Left lung (tissue), 14 donors: ENCODE measurements at places on chromosomes 7 and 10. TPM values are rescaled to one million over a fixed set of nuclear protein-coding genes. Genes with fewer than 3 reads are reported as not detected.

Gene GDF2
- 0.21 TPM for polyA plus RNA-seq

Gene NPTX2
- polyA plus RNA-seq, result 0.23 TPM

Gene SLC18A3
- not detected for polyA plus RNA-seq

Gene POLL
- polyA plus RNA-seq, result 29.7 TPM

Gene LRRTM3
- polyA plus RNA-seq, result 3.5 TPM

Gene CYP3A4
- polyA plus RNA-seq, result 0.39 TPM

Gene VWA2
- polyA plus RNA-seq, result 31.4 TPM

Gene EN2
- not detected for polyA plus RNA-seq

GRCh38 chr10:46294641-46295220 lies 7.9 kb downstream of the ANTXRL start:
- DNase-seq, result no peak

DNA sequence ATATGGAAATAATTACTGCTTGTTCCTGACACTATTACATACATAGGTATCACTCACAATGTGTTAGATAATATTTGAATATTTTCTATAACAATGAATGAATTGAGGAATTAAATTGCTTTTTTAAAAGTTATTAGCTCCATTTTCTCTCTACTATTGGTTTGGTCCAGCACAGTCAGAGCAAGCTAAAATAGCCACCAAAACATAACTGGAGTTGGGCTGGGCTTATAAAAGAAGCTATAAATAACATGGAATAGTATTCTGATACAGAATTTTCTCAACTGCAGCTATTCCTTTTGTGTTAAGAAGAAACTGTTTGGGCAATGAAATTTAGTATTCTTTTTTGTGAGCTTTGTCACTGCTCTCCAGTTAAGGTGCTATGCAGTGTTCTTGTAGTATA lies 142.6 kb upstream of the LRRN3 start:
- no peak for DNase-seq

- no peak for DNase-seq
Observed at GRCh38 chr10:25818751-25819150, 115.3 kb upstream of the MYO3A start.

DNA sequence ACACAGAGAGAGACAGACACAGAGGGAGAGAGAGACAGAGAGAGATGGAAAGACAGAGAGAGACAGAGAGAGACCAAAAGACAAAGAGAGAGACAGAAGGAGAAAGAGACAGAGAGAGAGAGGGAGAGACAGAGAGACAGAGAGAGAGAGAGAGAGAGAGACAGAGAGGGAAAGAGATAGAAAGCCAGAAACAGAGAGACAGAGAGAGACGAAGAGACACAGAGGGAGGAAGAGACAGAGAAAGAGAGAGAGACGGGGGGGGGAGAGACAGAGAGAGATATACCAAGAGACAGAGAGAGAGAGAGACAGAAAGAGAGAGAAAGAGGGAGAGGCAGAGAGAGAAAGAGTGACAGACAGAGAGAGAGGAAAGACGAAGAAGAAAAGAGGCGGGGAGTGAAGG lies 10.2 kb downstream of the VSTM4 start:
- no peak for DNase-seq

GRCh38 chr10:52019656-52020055 lies 294.4 kb upstream of the DKK1 start:
- DNase-seq, result no peak

GRCh38 chr7:126698909-126699308 lies 553.8 kb downstream of the GRM8 start:
- no peak for DNase-seq

- DNase-seq, result no peak
Observed at GRCh38 chr7:99782012-99782953, 1.7 kb downstream of the CYP3A4 start.

GRCh38 chr7:91379236-91379635 lies 115.0 kb downstream of the FZD1 start:
- DNase-seq, result no peak

- DNase-seq, result peak; percentile 86
Observed at GRCh38 chr7:24756545-24757352, 515 bp downstream of the GSDME start.

GRCh38 chr7:2037808-2038522 lies 194.8 kb downstream of the MAD1L1 start:
- DNase-seq, result peak; percentile 1

DNA sequence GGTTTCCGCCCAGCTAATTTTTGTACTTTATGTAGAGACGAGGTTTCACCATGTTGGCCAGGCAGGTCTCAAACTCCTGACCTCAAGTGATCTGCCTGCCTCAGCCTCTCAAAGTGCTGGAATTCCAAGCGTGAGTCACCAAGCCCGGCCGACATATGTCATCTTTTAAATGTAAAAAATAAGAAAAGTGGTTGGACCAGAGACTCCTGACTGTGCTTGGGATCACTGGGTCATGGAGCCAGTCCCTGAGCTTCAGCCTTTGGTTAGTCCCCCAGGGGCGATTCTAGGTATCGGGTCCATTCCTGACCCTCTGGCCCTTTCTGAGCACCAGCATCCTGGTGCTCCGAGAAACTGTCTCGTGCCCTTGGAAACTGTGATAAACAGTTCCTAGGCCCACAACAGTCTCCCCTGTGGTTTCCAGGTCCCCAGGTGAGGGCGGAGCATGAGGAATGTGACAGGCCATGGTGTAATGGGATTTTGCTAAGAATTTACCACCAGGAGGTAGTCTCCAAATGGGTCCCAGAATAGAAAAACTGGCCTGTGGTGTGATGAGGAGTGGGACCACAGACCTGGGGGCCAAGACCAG lies 32.8 kb downstream of the UBTD1 start:
- no peak for DNase-seq

DNA sequence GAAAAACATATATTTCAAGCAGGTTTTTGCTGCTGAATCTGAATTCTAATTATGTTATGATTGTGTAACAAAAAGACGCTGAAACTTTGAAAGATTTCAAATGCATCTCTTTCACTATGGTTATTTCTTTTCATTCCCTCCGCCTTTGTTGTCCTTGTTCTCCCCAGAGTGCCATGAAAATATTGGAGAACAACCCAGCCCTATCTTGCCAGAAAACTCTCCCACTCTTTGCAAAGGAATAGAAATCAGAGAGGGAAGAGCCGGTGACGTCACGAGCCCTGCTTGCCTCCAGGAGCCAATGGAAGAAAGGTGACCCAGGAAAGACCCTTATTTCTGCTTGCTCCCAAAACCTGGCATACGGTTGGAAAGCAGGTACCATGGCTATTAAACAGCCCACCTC lies 3.4 kb downstream of the GFRA1 start:
- no peak for DNase-seq

- no peak for DNase-seq
Observed at GRCh38 chr10:77576444-77577032, 61.1 kb downstream of the KCNMA1 start.

GRCh38 chr10:106826716-106827115 lies 337.8 kb downstream of the SORCS1 start:
- DNase-seq, result no peak

- peak; percentile 41 for DNase-seq
Observed at GRCh38 chr7:157017149-157017548, 6.7 kb upstream of the MNX1 start.

DNA sequence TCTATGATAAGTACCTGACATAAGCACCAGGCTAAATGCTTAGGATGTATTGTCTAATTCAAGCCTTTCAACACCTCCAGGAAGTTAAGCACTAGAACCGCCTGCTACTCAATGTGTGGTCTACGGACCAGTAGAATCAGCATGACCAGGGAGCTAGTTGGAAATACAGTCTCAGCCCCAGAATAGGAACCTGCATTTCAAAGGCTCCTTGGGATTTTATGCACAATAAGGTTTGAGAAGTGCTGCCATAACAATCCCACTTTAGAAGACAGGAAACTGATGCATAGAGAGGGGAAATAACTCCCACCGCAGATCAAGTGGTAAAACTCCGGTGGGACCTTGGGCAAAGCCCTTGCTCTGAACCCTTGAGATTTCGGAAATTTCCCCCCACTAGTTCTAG lies 8.8 kb upstream of the DUSP5 start:
- DNase-seq, result no peak

DNA sequence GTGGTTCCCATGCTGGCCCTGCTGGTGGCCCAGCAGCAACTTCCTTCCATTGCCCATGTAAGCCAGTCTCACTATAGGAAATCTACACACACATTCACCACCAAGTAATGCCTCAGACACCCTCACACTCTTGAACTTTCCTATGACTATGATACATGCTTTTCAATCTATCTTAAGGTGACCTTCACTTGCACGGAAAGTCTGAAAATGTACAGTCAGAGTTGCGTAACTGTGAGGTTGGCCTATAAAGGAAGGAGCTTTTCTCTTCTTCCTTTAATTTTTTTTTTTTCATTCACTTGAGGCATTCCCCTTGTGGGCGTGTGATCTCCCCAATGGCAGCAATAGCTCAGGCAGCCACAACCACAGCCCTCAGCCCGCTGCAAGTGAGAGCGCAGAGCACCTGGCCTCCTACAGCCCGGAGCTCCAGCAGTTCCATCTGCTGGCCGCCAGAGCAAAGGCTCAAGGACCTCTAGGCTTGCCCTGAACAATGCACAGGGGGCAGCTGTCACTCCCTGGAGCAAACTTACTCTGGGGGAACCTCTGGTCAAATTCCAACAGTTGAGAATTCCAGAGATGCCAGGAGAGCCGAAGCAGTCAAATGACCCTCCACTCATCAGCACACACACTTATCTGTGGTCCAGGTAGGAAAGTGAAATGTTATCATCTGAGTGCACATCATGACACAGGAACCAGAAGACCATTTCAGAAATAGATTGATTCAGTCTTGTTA lies 123.1 kb upstream of the ADO start:
- peak; percentile 44 for DNase-seq

DNA sequence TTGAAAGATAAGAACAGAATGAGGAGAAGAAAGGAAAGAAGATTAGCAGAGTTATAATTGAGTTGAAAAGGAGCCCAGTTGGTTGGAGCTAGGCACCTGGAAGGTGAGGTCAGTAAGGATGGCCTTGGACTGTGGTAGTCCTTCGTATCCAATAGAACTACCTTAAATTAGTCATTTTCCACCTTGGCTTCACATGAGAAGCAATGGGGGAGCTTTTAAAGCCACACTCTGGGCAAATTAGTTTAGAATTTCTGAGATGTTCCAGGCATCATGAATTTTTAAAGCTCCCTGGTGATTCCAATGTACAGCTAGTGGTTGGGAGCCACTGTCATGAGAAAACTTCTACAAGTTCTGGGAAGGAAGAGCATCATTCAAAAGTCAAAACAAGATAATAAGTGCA lies 27.3 kb upstream of the CYP3A5 start:
- no peak for DNase-seq

GRCh38 chr10:77160679-77161078 lies 476.9 kb downstream of the KCNMA1 start:
- DNase-seq, result no peak

- DNase-seq, result no peak
Observed at GRCh38 chr10:119872610-119872859, at the start of gene MCMBP. TSS of gene MCMBP (minus strand) at chr10:119872843. CDS start at chr10:119872584, 259 bp downstream.

DNA sequence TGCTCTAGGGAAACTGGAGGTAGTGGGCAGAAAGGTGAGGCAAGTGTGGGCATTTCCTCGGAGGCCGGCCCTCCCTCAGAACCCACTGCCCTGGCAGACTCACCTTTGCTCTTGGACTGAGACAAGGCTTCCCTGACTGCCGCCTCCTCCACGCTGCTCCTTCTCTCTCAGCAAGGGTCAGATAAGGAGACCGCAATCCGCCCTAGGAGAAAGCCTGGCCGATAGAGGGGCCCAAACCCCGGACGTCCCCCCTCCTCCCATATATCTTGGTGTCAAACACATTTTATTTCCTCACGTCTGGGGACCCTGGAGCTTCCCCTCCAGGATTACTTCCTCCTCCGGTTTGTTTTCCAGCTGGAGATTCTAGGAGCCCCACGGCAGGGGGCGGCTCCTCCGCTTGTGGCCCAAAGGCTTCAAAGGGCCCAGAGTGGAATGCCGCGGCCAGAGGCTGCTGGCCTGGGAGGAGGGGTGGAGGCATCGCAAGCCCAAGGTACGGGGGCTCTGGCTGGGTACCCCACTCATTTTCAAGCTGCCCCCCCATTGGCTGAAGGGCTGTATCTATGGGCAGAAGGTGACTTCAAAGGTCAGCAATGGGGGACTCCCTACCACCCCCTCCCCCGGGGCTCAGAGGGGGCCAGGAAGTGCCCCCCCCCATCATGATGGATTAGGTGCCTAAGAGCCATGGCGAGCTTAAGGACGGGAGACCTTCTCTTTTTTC lies 31.7 kb upstream of the LBX1 start:
- no peak for DNase-seq

GRCh38 chr7:55504967-55505658 lies 67.2 kb downstream of the VOPP1 start:
- DNase-seq, result no peak

DNA sequence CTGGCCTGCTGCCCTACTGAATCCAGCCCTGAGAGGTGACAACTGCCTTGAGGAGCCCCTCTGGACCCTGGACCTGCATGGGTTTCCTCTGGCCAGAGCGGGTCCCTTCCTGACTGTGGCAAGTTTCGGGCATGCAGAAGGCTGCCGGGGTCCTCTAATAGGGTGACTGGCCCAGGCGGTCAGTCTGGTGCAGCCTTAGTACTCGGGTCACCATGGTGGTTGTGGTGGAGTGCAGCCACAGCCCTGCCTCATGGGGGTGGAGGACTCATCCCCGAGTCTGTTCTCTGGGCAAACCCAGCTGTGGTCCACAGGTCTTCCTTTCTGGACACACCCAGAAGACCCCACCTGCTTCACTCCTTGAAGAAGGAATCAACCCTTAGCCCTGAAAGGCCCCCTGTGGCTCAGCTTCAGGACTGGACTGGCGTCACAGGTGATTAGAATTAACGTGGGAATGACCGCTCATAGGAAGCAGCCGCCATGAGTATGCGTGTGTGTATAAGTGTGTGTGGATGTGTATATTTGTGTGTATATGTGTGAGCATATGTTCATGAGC lies 28.7 kb downstream of the RAMP3 start:
- no peak for DNase-seq

GRCh38 chr7:72183835-72184234 lies 228.3 kb downstream of the CALN1 start:
- no peak for DNase-seq

DNA sequence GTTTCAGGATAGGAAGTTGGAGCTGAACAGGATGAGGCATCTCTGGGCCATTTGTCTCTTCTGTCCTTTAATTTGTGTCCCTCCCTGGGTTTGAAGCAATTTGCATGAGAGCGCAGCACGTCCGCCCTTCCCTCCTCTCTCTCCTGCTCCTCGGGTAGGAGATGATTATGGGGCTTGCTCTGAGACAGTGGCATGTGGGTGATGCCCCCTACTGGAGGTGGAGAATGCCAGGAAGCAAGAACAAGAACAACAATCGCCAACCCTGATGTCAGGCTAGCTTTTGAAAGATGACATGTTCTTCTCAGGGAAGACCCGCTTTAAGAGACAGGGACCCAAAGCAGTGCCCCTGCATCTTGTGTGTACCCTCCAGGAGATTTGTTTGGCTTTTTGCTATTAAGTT lies 63.9 kb upstream of the LOXL4 start:
- no peak for DNase-seq
